ENCODE measurements at places on chromosomes 1 and 21.

DNA sequence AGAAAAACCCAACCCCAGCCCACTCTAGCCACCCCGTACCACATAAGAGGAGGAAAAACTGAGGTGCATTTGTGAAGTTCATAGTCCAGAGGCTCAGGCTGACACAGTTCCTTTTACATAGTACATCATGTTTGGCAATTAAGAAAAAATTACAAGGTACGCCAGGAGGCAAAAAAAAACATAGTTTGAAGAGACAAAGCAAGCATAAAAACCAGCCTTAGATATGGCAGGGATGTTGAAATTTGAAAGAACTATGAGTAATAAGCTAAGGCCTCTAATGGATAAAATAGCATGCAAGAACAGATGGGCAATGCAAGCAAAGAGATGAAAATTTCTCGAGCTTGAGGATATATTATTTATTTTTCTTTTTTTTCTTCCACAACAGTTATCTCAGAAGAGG, 31.9 kb downstream of the MIXL1 start:
- DNase-seq, result no peak

DNA sequence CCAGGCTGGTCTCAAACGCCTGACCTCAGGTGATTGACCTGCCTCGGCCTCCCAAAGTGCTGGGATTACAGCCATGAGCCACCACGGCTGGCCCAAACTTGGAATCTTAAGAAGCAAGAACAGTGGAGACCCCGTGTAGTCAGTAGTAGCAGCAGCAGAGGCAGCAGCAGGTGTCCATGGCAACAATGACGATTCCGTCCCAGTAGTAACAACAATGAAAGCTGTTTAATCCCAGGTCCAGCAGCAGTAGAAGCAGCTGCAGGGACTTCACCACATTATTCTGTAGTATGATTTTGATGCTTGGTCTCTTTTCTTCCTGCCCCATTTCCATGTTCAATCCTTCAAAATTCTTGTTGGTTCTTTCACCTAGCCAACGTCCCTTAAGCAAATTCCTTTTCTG, 69.6 kb upstream of the KCTD3 start:
- DNase-seq, result no peak

- no peak for DNase-seq
Measured at GRCh38 chr1:24315391-24315790, 3.8 kb upstream of the GRHL3 start.

GRCh38 chr1:29960876-29961275, 724.6 kb downstream of the PTPRU start:
- no peak for DNase-seq

DNA sequence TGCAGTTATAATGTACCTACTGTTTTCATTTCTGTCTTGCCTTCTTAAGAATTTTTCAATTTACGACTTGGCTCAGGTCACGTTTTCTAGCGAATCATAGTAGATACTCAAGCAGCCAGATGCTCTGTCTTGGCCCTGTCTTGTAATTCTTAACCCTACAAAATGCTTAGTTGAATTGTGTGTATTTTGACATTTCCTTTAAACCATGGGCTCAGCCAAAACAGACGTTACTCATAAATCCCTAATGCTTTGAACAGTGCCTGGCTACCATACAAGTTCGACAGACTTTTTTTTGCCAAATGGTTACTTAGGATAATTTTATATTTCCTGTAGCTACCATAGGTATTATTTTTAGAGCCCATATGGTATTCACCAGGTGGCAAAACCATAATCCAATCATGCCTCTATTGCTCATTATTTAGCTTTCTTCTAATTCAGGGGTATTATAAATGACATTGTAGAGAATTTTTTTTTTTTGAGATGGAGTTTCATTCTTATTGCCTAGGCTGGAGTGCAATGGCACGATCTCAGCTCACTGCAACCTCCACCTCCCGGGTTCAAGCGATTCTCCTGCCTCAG, 54.3 kb downstream of the KCNK1 start:
- no peak for DNase-seq

DNA sequence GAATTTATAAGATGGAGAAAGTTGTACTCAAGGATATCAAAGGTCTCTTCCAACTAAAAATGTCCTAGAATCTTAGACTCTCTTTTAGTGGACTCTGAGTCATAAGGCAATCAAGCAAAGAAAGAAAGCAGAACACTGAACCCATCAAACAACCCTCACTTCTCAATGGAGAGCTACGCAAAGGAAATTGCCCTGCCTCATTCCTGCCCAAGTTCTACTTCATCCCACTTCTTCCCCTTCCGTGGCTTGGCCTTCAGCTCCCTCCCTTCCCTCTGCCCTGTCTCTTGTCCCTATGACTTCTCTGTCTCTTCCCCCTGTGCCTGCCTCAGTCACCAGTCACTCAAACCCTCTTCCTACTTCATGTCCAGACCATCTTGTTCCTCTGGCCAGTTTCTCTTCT, 58.5 kb downstream of the RIMS3 start:
- no peak for DNase-seq

DNA sequence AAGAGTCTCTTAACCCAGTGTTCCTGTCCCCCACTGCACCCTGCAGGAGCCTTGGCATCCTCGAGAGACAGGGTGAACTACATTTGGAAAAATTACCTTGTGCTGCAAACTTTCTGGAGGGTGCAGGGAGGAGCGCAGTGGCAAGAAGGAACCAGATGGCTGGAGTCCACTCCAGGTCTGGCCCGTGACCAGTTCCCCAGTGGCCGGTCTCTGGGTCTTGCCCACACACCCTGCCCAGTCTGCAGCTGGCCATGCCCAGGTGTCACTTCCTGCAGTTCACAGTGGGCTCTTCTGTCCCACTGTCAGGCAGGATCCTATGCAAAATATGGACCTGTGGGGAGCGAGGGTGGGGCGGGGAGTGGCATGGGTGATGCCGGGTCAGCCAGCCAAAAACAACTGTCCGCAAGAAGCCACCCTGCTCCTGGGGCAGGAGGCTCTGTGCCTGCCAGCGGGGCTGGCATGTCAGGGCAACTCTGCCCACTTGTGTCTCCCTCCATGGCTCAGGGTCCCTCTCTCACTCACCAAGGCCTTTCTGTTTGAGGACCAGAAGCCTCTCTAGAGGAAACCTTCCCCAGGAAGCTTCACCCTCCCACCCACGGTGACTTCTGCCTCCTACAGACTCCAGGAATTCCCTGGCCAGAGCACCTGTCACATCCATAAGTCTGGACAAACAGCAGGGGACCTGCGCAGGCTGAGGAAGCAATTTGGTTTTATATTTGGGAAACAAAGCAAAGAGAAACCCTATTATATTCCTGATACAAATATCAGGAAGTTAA, 55.6 kb downstream of the KIF21B start:
- no peak for DNase-seq

DNA sequence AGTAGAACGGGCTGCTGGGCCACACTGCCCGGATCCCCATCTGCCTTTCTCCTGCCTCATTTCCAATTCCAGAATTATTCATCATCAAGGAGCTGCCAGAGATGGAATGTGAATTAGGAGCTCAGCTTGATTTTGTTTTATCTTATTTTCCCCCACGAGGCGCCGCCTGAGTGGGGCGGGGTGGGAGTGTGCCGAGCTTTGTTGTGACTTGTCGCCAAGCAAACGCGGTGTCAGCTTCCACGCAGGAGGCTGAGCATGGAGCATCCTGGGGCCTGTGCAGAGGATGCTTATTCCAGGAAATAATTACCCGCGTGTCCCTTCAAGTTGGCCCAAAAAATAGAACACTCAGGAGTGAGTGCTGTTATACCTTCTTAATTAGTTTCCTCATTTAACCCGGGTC, 91.2 kb downstream of the HMGB4 start:
- no peak for DNase-seq

DNA sequence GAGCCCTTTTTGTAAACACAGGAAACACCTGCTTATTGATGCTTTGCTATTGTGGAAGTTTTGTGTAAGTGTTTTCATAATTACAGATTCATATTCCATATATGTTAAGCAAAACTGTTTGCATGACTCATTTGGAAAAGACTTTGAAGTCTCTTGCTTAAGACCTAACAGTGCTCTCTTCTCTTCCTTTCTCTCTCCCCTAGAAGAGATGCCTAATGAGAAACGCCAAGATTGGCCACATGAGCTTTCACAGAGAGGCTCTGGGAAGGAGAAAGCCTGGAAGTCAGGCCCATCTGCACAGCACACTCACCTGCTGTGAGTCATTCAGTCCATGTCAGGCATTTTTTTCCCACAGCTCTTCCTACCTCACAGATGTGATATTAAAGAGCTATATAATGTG, 101.6 kb upstream of the PALMD start:
- DNase-seq, result no peak

DNA sequence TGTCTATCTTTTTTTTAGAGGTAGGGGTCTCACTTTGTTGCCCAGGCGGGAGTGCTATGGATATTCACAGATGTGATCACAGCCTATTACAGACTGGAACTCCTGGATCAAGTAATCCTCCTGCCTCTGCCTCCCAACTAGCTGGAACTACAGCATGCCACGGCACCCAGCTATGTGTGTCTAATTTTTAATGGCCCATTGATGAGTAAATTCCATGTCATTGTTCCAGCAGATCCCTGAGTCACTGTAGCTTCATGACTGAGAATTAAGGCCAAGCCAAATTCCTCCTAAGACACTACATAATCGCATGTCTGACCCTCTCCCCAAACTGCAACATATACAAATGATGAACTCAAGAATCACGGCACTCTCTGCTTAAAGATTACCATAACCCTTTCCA, 84.2 kb upstream of the RGS2 start:
- DNase-seq, result no peak

DNA sequence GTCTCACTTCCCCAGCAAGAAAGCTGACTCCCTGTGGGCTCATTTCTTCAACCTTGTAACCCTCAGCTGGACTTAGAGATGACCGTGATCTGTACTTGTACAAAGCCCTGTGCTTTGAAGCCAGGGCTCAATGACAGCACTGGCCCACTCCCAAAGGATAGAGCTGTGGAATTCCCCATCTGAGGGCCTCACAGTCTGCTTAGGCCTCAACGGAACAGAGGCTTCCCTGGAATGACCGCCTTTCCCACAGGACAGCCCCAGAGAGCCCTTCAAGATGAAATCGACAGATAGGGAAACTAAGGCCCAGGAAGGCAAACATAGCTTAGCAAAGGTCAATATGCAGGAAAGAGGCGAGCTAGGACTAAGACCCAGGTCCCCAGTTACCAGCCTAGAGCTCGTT, 11.5 kb downstream of the SLC9A1 start:
- DNase-seq, result no peak

DNA sequence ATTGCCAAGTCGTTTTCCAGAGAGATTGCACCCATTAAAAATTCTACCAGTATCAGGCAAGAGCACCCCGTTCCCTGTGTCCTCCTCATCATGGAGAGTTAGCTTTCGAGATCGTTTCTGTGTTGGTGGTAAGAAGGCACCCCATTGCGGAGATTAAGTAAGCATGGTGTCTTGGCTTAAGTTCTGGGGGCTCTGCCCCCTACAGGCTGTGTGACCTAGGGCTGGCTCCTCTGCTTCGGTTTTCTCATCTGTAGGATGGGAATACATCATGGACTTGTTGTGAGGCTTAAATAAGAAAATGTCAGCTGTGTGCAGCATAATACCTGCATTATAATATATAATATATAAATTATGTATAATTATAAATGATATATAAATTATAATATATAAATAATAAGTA, 36.8 kb upstream of the TENT5C start:
- DNase-seq, result no peak

- no peak for DNase-seq
Measured at GRCh38 chr1:217332431-217333065, 298.3 kb downstream of the GPATCH2 start.

GRCh38 chr1:217342105-217342504, 288.8 kb downstream of the GPATCH2 start:
- DNase-seq, result no peak

DNA sequence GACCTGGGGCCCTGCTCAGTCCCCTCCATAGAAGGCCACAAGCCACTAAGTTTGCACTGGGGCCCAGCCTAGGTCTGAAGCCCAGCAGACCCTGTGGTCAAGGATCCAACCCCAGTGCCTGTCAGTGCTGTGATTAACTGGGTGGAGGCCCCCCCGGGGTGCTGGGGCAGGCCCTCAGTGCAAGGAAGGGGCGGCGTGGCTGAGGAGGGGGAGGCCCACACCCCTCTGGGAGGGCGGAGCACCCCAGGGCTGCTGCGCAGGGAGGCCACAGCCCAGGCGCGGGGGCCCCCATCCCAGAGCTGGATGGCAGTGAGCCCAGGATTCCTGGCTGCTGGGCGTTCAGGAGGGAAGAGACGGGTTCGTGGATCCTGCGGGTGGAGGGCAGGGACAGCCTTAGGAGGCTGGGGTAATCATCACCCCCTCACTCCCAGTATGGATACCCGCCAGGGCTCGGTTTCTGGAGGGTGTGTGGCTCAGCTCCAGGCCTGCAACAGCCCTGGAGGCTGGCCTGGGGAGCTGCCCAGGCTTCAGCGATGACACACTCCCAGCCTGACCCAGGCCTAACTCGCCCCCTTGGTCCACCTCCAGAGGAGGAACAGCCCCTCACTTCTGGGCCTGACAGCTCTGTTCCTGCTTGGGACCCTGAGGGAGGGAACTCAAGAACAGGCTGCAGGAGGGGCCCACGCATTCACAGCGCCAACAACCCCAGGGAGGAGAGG, 890 bp downstream of the GJC2 start:
- DNase-seq, result no peak

DNA sequence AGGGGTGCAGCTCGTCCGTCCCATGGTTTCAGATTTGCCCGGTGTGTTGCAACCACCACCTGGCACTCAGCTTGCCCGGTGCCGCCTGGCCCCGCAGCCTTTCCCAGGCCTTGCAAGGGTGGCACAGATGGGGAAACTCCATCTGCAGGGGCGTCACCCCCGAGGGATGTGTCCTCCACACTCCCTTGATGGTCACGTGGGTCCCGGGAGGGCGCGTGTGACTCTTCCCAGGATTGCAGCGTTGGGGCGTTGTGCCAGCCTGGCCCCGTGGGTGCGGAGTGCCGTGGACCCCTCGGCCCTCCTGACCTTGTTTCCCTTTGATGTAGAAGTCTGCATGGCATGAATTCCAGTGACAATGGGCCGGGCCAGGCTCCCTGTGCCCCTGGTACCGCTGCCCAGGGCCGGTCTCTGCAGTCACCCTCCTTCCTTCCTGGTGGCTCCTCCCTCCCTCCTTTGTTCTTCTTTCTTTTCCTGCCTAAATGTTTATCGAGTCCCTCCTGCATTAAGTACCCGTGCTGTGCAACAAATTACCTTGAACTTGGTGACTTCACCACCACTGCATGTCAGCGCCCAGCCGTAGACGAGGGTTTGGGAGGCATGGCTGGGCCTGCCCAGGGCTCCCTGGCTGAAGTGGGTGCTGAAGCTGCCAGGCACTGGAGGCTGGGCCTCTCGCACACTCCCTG, 22.9 kb downstream of the RRP1 start:
- no peak for DNase-seq

- DNase-seq, result no peak
Measured at GRCh38 chr1:117371441-117372151, 4.3 kb downstream of the MAN1A2 start.

Data from RWPE2 (cell line).